ENCODE measurements at places on chromosomes 3 and 15.
A peak's percentile ranks its signal among the peaks of the same experiment; 100 is the strongest.

- peak; percentile 27 for DNase-seq
- H3K4me1 ChIP-seq = peaks cover 7% of the 10 kb centered on the region
- no peaks in the 10 kb centered on the region for H3K27me3 ChIP-seq
- peak overlapping the region; percentile 13 for H3K4me3 ChIP-seq
Measured at GRCh38 chr3:48064292-48064829, 48.1 kb upstream of the MAP4 start.

- no peaks in the 10 kb centered on the region for H3K4me1 ChIP-seq
- H3K4me3 ChIP-seq = peak overlapping the region; percentile 45
- no peak overlapping the region for H3K27ac ChIP-seq
- DNase-seq = no peak
- H3K27me3 ChIP-seq = no peaks in the 10 kb centered on the region
- H3K36me3 ChIP-seq = no peaks in the 10 kb centered on the region
Measured at GRCh38 chr3:155631323-155632019, 113.4 kb downstream of the PLCH1 start.

GRCh38 chr3:161413855-161414210 is 42.5 kb upstream of the SPTSSB start:
- no peaks in the 10 kb centered on the region for H3K36me3 ChIP-seq
- H3K4me1 ChIP-seq = no peaks in the 10 kb centered on the region
- H3K4me3 ChIP-seq = no peak overlapping the region

DNA sequence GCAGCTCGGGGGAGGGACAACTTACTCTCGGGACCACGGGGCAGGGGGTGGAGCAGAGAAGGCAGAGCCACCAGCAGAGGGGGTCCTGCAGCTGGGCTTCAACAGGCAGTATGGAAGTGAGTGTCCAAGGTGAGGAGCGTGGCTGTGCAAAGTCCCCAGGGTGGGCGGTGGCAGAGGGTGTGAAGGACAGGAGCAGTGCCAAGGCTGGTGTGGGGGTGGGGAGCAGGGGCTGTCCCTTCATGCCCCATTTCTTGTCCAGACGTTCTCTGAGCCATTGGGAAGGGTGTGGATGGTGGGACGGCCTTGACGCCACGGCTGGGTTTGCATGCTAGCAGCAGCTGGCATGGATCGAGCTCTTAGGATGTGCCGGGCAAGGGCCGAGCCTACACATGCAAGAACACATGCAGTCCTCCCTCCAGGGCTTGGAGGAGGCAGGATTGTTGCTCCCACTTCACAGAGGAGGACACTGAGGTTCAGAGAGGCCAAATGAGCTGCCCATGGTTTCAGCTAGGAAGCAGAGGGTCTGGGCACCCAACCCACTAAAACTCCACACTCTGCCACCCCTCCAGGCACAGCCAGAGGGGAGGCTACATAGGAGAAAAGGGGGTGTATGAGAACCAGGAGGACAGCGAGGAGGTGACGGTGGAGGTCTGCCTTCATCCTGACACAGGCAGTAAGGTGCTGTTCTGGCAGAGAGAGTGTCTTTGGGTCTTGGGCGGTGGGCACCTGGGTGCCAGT is 93.6 kb downstream of the TBC1D2B start:
- no peaks in the 10 kb centered on the region for H3K36me3 ChIP-seq
- no peak overlapping the region for H3K27ac ChIP-seq
- DNase-seq = no peak
- H3K4me3 ChIP-seq = no peak overlapping the region
- H3K4me1 ChIP-seq = peaks cover 27% of the 10 kb centered on the region

- peaks cover 2% of the 10 kb centered on the region for H3K4me1 ChIP-seq
- H3K4me3 ChIP-seq = no peak overlapping the region
- H3K27ac ChIP-seq = peak overlapping the region; percentile 99
- H3K36me3 ChIP-seq = no peaks in the 10 kb centered on the region
Measured at GRCh38 chr3:110343376-110343775, 728.2 kb upstream of the NECTIN3 start.
